Right renal cortex interstitium (tissue), 3 donors: ENCODE measurements at places on chromosomes 2 and 18. TPM values are rescaled to one million over a fixed set of nuclear protein-coding genes. Genes with fewer than 3 reads are reported as not detected.

DNA sequence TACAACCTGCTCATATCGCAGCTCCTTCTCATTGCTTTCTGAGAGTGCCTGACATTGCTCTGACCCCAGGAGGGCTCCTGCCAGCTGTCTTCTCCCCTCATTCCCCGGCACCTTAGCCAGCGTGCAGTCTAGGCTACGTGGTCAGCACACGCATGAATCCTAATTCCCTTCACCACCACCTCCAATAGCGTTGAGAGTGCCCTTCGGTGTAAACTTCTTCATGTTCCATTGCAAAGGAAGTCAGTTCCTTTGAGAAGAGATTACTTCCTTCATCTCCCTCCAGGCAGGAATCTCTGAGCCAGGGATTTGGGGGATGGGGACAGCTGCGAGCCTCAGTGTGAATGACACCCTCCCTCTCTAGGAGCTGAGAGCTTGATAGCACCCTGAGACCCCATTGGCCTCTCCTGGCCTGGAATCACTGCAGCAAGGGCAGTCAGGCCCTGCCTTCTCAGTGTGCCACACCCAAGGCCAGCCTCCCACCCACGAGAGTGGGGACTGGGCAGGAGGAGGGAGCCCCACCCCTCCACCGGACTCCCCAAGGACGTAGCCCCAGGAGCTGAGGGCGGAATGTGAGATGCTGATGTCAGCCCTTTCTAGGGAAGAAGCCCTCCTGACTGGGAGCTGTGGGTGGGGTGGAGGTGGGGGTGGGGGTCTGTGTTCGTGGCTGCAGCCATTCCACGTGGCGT lies 53.4 kb downstream of the SLC66A2 start:
- no peak for DNase-seq

DNA sequence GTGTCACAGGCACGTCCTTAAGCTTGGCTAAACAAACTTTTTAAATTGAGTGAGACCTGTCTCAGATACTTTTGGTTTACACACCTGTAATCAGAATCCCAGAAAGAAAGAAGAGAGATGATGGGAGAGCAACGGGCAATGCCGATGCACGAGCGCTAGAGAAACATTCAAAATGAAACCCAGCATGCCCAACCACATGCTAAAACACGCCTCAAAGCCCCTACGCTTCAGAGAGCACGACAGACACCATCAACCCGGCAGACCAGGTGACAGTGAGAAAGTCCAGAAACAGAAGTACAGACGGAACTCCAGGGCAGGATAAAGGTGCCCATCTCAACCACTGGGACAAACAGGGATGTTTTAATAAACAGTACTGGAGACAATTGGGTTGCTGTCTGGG lies 85.5 kb downstream of the HDAC4 start:
- no peak for DNase-seq

- DNase-seq: no peak
These were observed 14.2 kb downstream of the PLEK start for GRCh38 chr2:68379184-68379708.

Gene SERPINB12
- not detected for polyA plus RNA-seq

- no peak for DNase-seq
These were observed 41.3 kb downstream of the RALB start for GRCh38 chr2:120294008-120294340.

Gene CROCC2
- polyA plus RNA-seq: not detected

DNA sequence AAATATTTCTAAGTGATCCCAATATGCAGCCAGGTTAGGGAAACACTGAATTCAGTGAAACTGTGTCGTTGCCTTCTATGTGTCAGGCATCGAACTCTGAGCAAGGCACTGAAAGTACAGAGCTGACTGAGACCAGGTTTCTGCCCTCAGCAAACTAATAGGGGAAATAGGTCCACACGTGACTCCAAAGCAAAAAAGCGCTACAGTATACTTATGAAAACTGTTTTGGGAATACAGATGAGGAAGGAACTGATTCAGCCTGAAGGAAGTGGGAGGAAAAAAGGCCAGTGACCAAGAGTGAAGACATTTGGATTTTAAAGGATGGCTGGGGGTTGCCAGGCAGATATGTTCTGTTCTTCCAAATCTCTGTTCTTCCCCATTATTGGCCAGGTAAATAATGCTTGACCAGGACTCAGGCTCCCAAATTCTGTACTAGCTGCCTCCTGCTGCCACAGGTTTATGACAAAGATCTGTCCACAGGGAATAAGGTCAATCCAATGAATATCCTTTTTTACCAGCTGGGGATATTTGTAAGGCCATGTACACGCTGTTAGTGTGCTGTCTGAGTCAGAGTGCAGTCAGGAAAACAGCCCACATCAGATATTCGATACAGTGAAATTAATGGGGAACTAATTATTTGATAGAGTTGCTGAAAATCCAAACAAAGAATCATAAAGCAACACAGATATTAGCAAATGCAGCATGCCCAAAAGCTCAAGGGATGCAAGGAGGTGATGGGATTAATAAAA lies 24.5 kb upstream of the INPP4A start:
- no peak for DNase-seq

GRCh38 chr2:68762100-68762499 lies 27.5 kb downstream of the ARHGAP25 start:
- no peak for DNase-seq

- DNase-seq: no peak
These were observed 65.5 kb downstream of the FBXO15 start for GRCh38 chr18:74081966-74082741.

DNA sequence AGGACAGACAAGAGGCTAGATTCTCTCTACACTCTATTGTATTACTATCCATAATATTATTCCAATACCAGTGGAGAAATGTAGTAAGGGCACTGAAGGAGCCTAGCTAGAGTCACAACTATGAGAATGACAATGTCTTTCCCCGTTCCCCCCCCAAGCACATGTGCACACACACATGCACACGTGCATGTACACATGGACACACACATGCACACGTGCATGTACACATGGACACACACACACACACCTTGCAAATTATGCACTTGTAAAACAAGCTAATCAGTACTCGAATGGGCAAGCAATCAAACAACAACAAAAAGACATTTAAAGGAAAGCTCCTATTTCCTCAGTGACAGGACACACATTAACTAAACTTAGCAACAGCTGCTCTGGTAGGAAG lies 65.2 kb downstream of the INSIG2 start:
- no peak for DNase-seq

- DNase-seq: no peak
These were observed 1.6 kb downstream of the CTIF start for GRCh38 chr18:48540251-48541025.

Gene TSPYL6
- polyA plus RNA-seq: not detected

Gene LAMA3
- polyA plus RNA-seq: 1.8 TPM
